Brain pericyte (primary cell): ENCODE measurements at places on chromosomes 4 and X.

- no peak for DNase-seq
Observed at GRCh38 chr4:78288327-78288726, 231.2 kb downstream of the FRAS1 start.

GRCh38 chr4:73193155-73193554, 65.4 kb downstream of the ANKRD17 start:
- DNase-seq: no peak

- DNase-seq: no peak
Observed at GRCh38 chr4:173857828-173858227, 327.8 kb upstream of the HAND2 start.

DNA sequence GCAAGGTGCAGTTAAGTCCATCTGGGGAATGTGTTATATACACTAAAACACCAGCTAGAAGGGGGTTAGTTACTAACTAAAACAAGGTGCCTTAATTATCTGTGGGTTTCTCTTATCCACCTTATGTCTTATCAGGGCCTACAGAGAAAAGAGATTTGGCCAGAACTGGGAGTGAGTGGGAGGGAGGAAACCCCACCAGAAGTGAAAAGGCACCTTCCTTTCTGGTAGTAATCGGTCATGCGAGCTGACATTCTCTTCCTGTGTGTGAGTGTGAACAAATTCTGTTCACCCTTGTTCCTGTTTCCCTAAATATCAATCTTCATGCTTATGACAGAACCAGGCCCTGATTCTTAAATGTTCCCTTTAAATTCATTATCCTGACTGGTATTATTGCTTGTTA, 43.5 kb downstream of the SRPX2 start:
- DNase-seq: no peak

DNA sequence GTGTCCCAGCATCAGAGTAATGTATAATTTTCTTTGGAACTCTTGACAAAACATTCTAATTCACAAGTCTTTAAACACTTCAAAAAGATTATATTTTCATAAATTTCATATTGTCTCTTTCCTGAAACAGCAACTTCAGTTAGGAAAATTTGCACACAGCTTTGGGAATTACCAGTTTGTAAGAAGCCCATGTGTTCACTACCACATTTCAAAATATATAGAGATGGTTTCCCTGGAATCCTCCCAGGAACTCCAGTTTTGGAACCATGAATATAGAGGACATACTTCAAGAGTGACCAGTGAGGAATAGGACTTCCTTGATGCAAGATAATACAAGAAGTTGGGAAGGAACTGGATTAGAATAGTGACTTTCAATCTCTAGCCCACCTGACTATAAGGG, 28.7 kb upstream of the HPGDS start:
- DNase-seq: no peak

- DNase-seq: no peak
Observed at GRCh38 chrX:130801901-130802300, 101.1 kb downstream of the ENOX2 start.

GRCh38 chr4:37715889-37716402, 29.8 kb upstream of the RELL1 start:
- DNase-seq: no peak

DNA sequence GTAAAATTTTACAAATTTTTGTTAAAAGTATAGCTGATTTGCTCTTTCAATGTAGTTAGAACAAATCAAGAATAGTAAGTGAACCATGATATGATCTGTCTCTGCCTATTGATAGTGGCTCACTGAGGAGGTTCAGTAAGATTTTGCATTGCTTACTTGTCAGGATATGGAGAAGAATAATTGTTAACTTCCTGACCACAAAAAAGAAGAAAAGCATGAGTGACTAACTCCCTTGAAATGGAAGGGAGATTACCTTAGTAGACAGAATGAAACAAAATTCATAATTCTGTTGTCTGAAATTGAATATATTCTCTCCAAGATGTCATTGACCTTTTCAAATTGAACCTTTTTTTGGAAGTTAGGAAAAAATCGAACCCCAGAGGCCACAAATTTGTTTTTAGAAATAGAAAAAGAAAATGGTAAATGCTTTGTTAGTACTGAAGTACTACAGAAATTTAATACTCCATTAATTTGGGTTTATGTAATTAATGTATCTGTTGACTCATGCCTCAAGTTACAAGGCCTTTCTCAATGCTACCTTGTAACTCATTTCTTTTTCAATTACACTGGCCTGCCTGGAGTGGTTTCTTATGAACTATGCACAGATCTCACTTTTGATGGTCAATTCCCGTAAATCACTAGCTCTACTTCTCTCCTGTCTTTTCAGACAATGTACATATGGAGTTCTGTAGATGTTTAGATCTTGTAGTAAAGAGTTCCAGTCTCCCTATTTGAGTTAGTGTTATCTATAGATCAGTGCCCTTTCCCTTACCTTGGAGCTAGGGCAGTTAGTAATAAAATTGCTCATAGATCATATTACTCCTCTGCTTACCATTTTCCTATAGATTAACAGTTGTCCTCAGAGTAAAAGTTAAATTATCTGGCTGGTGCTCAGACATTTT, 139.3 kb downstream of the TLL1 start:
- no peak for DNase-seq

DNA sequence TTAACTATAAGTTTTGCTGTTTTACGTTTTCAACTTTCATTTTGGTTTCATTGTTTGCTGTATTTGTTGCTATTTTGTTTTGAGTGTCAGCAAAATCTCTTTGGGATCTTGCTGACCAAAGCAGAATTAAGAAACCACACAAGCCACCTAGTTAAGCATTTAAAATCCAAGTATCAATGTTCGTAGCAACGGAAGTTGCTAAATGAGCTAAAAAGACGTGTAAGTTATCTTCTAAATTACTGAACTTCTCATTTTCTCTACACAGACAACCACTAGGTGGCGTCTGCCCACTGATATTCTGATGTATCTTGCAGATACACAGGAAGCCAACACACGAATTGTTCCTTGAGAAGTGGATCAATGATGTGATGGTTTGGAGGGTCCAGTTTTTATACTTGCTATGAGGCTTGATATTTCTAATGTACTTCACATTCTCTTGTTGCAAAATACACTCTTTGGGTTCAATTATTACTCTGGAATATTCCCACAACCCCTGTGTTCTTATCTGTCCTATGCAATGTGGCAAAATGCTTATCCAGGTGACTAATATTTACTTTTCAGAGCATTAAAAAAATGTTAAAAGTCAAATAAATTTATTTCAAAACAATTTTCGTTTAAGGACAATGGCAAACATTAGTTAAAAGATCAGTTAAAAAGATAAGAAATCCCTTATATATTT, 250.5 kb downstream of the TECRL start:
- no peak for DNase-seq

- DNase-seq: no peak
Observed at GRCh38 chrX:97363843-97364242, 480.1 kb downstream of the RPA4 start.

DNA sequence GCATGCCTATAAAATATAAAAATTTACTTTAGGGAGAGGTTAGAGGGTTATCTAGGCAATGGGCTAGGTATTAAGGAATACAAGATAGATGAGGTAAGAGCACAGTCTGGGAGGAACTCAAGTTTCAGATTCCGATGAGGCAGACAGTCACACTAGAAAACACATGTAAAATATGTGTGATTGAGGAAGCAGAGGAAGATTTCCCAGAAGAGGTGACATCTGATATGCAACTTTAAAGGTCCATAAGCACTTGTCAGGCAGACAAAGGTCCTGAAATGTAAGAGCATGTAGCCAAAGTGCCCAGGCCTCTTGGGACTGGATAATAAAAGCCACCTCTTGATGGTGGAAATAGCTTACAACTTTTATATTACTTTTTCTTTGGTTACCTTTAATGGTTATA, 81.1 kb upstream of the AADAT start:
- DNase-seq: no peak

GRCh38 chr4:31045724-31046318, 325.7 kb downstream of the PCDH7 start:
- no peak for DNase-seq

GRCh38 chr4:104906276-104906675, 240.4 kb upstream of the TET2 start:
- DNase-seq: no peak

DNA sequence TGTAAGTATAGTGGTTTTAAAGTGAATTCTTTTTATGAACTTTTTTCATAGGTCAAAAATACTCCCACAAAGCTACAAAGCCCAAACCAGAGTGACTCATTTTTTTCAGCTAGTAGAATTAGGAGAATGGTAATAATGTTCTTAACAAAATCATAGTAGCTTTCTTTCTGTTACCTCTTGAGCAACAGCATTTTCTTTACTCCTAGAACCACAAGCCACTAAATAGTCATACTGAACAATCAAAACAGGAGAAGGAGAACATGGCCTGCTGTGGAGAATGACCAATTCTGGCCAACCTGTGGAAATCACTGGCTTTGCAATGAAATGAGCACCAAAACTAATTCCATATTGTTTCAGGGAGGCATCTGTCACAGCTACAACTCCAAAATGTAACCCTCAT, 112.9 kb downstream of the AMMECR1 start:
- DNase-seq: peak; percentile 10

DNA sequence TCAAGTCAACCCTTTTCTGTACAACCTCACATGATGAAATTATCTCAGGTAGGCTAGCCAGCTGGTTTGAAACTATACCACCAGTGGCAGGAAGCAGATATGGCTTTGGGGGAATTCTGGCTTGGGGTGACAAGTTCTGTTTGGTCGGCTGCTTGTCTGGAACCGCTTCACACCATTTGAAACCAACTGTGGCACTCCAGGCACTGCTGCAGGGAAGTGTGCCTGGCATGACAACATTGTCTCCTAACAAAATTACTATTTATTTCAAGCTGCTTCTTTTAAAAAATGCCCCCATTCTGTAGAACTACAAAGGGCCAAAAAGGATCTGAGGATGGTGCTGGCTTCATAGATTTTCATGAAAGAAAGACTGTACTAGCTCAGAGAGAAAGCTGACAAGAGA, 37.1 kb upstream of the GPM6B start:
- no peak for DNase-seq

- no peak for DNase-seq
Observed at GRCh38 chr4:158500054-158500453, 21.6 kb upstream of the RXFP1 start.

GRCh38 chr4:179071131-179071530, 1628.9 kb upstream of the AGA start:
- DNase-seq: no peak

- no peak for DNase-seq
Observed at GRCh38 chrX:56817179-56817578, 88.1 kb downstream of the NBDY start.

GRCh38 chr4:5510504-5510903, 197.9 kb downstream of the EVC2 start:
- DNase-seq: no peak

DNA sequence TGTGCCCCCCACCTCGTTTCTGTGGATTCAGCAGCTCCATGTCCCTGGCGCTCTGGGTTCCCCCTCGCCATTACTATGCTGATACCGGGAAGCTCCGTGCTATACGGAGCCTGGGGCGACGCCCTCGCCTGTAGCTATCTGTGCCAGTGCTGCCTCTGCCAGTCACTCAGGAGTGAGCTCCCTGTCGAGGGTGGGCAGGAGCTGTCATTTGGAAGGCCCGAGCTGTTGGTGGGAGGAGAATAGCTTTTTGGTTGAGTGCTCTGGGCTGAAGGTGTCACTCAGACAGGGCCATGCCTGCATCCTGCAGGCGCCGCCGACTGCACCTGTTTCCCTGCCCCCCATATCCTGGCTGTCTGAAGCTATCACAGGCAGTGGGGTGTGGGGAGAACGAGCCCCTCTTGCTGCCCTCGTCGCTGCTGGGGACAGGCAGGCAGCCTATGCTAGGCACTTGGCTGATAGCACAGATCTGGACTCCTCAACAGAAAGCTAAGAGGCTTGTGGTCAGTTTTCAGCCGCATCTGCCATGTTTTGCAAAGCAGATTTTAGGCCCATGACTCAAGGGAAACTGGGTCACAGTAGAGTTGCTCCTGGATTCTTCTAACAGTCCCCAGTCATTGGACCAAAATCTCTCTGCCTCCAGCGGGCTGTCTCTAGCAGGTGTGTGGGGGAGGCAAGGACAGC, 31.8 kb downstream of the CPLX1 start:
- DNase-seq: no peak

GRCh38 chr4:24895461-24895860, 17.4 kb downstream of the CCDC149 start:
- no peak for DNase-seq

DNA sequence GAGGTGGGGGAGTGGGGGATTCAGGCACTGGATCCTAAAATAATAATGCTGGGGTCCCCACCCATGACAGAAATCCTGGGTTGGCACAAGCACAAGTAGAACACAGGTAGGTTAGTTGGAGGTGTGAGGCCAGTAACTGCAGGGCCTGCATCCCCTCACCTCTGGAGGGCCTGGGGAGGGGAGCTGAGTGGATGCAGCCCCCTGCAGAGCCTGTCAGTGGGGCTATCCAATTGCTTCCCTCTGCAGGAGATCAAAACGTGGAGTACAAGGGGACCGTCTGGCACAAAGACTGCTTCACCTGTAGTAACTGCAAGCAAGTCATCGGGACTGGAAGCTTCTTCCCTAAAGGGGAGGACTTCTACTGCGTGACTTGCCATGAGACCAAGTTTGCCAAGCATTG, 43.7 kb downstream of the MAP7D3 start:
- no peak for DNase-seq

DNA sequence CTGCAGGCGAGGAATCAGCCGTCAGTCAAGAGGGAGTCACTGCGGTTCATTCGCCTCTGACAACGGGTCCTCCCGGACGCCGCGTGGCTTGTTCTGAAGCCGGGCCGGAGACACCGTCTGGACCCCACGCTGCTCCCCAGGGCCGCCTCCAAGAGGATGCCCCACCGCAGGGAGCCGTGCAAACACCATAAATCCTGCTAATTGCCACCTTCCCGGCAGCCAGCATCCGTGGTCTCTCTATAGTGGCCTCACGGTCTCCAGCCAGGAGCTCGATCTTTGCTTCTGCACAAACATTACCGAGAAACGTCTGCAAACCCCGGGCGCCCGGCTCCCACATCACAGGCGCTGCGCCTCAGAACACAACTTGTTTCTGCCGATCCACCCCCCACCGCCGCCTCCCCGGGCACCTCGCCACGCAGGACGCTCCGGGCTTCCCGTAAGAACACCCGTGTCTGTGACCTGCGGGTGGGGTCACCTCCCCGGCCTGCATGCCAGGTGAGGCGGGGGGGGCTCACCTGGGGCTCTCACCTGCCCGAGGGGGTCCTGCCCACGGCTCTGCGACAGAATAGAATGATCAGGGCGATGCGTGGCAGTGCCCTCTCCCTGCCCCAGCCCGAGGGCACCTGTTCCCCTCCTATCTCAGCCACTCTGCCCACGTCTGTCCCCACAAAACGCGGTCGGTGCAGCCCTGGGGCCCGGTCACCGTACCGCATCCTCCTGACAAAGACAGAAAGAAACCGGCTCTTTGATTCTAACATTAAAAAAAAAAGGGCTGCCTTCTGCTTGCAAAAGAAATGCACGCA, 32.4 kb upstream of the PPP2R3B start:
- DNase-seq: no peak

DNA sequence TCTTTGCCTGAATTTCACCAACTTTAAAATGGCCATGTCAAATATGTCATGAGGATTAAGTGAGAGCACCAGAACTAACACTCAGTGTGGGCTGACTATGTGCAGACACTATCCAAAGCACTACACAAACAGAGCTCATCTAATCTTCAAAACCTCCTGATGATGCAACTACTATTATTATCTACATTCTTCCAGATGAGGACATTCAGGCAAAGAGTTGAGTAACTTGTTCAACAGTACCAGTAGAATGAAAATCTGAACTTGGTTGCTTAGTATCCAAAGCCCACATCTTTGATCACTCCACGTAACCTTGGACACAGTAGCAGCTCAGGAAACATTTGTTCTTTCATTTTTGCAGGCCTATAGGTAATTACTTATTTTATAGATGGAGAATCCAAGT, 90.1 kb downstream of the ATP8A1 start:
- DNase-seq: no peak
